Amniotic stem cell (primary cell): ENCODE measurements at places on chromosomes 16 and 17.

DNA sequence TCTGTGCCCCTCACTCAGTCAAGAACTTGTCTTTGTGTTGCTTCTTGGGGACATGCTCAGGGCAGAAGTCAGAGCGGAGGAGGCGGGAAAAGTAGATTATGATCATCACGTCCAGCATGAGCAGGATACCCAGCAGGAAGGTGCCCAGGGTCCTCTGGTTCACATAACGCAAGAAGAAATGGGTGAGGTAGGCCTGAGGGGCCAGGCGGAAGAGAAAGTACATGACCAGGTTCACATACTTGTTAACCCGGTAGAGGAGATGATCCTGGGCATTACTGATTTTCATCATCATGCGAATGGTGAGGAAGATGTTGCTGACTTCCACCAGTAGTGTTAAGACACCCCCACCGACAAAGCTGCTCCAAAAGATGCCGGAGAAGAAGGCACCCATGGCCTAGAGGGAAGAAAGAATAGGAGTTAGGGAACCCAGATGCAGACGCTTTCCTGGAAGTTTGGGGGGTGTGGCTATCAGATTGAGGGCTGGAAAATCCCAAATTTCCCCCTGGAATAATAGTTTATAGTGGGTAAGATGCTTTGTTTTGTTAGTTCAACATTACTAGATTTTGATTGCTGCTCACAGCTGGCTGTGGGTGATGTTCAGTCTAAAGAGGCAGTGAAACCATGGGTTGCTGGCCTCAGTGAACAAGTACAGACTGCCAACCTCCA lies 1.4 kb downstream of the TLCD1 start:
- DNase-seq = no peak

DNA sequence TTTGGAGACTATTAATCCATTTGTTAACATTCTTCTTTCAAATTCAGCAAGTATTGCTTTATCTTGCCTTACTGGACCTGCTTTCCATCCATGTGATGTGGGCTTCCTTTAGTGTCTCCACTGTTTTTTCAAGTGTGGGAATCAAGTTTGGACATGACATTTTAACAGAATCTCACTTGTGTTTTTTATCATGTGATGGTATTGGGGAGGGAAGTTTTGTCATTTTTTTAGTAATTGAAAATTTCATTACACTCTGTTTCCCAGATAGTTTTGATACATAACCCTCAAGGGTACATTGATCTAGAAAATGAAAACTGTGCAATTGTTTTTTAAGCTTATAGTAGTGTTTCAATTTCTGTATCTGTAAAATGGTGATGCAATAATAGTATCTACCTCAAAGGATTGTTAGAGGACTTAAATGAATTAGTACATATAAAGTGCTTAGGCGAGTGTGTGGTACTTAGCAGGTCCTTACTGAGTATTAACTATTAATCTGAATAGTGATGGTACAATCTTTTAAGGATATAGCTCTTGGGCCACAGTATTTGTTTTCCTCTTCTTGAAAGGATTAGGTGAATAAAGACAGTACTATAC lies 27.3 kb downstream of the AATF start:
- no peak for DNase-seq

DNA sequence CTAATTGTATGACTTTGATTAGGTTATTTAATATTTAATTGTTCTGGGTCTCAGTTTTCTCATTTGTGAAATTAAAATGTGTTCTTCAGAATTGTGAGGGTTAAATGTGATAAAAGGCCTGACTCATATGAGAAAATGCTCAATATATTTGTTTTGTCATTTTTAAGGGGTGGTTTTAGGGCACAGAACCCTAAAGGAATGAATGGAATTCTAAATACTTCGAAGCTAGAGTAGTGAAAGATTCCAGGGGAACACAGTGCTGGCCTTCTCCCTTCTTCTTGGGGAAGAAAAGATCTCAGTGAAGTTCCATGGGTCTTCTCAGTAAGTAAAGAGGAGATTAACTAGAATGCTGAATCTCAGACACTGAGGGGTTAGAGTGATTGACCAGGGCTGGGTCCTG lies 3.9 kb upstream of the SMPD3 start:
- DNase-seq = no peak

- DNase-seq = no peak
Observed at GRCh38 chr16:12211870-12212690, 235.5 kb downstream of the SNX29 start.

DNA sequence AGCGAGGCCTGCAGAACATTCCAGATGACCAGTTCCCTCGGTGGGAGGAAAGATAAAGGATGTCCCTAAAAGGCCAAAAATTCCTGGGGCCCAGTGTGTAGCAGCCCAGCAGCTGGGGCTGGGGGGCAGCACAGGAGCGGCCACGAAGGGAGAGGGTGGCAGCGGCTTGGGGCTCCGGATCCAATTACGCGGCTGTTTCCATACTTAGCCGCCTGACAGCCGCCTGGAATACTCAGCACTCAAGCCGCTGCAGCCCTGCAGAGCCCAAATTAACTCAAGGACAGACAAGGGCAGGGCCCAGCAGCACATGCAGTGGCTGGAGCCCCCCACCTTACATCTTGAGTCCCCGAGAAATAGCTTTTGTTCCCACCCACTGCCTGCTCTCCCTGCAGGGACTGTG lies 1.3 kb downstream of the SRL start:
- DNase-seq = no peak

GRCh38 chr17:82241926-82242697 lies 13.3 kb downstream of the SLC16A3 start:
- DNase-seq = no peak

DNA sequence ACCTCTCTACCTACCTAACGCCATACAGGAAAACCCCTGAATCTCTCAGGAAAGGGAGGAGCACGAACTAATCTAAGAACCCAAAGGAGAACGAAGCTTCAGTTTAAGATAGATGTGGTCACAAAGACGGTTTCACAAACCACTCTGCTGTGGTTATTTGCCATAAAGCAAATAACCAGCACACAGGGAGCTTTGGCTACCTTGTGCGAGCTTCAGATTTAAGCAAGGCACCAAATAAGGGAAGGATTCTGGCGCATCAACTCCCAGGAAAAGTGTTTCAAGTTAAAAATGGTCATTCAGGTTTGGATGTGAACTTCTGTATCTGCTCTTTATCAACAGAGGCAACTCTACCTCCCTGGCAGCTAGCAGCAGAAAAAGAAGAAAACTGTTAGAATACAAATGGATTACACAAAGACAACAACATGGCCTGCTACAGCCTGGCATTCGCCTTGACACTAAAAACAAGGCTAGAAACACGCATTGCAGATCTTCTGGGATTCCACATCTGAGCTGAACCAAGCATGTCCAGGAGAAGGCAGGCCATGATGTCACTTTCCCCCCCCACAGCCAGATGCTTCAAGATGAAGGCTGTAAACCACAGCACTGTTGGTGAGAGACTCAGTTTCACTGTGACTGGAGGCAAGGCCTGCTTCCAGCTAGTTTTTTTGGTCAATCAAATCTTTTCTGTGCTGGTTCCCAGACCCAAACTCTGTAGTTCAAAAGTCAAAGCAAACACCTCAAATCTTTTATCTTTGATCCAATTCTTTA lies 43.6 kb downstream of the SMG6 start:
- DNase-seq = no peak

DNA sequence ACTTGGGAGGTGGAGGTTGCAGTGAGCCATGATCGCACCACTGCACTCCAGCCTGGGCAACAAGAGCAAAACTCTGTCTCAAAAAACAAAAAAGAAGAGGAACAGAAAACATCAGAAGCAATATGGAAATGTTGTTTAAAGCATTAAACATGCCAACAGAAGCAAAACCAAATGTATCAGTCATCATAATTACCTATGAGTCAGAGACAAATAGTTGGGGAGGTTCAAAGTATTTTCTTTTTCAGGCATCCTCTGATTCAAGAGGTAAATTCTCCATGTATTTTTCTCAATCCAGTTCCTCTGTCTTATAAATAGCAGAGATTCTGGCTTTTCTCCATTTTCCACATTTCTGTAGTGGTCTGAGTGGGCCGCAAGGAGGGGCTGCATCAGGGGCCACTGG lies 2.1 kb upstream of the TM4SF5 start:
- no peak for DNase-seq

GRCh38 chr16:1907226-1907860 lies 10.9 kb downstream of the HS3ST6 start:
- DNase-seq = no peak

GRCh38 chr17:194828-195602 lies 13.6 kb upstream of the DOC2B start:
- DNase-seq = no peak

- DNase-seq = no peak
Observed at GRCh38 chr17:53792997-53793396, 29.7 kb upstream of the KIF2B start.

DNA sequence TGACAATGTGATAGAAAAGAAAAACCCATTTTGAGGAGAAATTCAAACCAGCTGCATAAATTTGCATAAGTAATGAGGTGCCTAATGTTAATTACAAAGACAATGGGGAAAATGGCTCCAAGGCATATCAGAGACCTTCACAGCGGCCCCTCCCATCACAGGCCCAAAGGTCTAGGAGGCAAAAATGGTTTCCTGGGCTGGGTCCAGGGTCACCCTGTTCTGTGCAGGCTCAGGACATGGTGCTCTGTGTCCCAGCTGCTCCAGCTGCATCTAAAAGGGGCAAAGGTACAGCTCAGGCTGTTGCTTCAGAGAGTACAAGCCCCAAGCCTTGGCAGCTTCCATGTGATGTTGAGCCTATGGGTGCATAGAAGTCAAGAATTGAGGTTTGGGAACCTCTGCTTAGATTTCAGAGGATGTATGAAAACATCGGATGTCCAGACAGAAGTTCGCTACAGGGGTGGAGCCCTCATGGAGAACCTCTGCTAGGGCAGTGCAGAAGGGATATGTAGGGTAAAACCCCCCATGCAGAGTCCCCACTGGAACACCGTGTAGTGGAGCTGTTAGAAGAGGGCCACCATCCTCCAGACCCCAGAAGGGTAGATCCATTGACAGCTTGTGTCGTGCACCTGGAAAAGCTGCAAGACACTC lies 40.6 kb downstream of the IKZF3 start:
- DNase-seq = no peak

GRCh38 chr16:668519-669171 lies 713 bp downstream of the RHOT2 start:
- no peak for DNase-seq

DNA sequence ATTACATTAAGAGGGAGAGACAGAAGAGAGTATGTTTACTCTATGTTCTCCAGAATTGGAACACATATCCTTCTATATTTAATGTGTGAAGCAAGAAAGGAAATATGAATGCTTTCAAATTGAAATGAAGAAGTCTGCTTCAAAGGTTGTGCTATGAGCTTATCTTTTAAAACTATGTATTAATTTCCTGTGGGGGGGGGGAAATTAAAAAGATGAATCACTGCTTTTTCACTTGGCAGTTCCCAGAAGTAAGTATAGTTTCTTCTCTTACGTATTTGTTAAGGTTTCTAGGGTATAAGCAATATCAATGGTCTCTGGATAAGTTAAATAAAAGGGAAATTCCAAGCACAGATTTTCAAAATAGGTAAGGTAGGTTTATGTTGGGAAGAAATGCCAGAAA lies 7.0 kb downstream of the TERF2 start:
- no peak for DNase-seq

DNA sequence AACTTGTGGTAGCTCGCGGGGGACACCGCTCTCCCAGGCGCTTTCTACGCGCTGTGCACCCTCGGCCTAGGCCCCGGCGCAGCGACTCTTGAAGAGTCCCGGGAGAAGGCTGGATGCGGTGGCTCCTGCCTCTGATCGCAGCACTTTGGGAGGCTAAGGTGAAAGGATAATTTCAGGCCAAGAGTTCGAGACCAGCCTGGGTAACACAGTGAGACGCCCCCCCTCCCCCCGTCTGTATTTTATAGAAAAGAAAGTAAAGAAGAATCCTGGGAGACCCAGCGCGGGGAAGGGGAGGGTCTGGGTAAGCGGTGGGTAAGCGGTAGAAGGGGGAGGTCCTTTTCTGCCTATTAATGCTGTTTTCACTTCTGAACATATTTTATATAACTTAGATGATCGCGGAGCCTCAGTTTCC lies 486 bp upstream of the PLLP start:
- DNase-seq = no peak

- DNase-seq = no peak
Observed at GRCh38 chr16:58366247-58367031, 25.8 kb upstream of the GINS3 start.

GRCh38 chr17:77697480-77698400 lies 260.8 kb upstream of the TNRC6C start:
- no peak for DNase-seq

DNA sequence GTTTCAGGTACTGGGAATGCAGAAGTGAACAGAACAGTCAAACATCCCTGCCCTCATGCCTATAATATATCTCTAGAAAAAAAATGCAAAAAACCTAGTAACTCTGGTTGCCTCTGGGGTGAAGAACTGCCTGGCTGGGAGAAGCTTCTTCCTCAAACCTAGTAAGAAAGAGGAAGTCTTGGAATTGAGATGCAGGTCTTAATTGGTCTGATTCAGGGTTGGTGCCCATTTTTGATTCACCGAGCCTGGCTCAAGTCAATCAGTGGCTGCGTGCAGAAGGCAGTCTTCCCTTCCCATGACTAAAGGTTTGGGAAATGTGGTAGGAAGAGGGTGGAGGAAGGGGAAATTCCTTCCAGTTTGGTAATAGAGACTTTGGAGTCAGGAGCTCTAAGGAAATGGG lies 22.4 kb downstream of the CDRT15 start:
- DNase-seq = no peak

DNA sequence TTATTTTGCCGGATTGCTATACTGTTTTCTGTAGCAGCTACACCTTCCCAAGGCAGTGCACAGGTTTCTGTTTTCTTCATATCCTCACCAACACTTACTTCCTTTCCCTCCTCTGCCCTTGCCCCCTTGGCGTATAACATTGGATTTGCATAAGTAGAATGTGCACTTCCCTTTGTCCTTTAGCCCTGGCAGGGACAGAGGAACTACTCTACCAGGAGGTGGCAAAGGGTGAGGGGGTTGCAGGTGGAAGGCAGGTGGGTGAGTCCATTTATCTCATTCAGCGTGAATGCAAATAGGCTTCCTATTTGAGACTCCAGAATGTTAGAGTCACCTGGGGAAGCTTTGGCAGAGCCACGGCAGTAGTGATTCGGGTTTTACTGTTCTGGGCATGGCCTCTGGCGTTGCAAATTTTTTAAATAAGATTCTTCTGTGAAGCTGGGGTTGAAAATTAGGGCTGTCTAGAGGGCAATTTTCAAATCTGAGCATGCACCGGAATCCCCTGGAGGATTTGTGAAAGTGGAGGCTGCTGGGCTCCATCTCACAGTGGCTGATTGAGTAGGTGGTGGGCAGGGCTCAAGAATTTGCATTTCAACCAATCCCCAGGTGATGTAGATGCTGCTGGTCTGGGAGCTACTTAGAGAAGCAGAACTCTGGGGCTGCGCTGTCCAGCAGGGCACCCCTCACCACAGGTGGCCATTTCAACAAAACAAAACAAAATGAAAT lies 84.7 kb downstream of the PLCG2 start:
- DNase-seq = no peak

GRCh38 chr16:51818342-51818944 lies 667.4 kb upstream of the SALL1 start:
- peak; percentile 2 for DNase-seq

GRCh38 chr16:49466529-49466831 lies 92.9 kb downstream of the C16orf78 start:
- no peak for DNase-seq

DNA sequence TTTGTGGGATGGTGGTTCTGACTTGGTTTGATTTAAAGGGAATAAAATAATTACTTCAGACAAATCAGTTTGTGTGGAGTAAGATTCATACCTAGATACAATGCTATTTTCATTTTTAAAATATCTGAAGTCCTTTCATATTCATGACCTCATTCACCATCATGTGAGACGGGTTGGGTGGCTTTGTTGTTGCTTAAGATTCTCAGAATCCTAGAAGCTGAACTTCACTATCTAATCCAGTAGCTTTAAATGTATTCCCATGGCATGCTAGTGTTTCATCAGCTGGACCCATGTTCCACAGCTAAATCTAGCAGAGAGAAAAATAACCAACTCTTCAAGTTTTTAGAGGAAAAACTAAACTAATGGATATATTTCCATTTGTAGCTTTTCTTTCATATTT lies 2.7 kb upstream of the AMFR start:
- DNase-seq = no peak
